ENCODE measurements at places on chromosomes 2 and 18.

DNA sequence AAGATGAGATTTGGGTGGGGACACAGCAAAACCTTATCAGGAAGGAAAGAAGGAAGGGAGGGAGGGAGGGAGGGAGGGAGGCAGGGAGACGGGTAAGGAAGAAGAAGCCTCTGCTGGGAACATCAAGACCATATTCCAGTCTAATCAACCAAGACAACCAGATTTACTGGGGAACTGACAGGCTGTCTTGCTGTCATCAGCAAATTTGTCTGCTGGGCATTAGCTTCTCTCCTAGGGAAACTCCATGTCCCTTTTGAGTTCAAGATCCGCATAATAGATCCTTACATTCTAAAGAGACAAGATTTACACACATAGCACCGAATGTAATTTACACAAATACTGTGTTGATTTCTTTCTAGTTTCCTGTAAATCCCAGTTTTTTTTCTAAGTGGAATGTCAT lies 1618.9 kb upstream of the ZEB2 start:
- no peak for DNase-seq

GRCh38 chr18:24009651-24010333 lies 4.8 kb upstream of the TTC39C start:
- DNase-seq, result no peak

DNA sequence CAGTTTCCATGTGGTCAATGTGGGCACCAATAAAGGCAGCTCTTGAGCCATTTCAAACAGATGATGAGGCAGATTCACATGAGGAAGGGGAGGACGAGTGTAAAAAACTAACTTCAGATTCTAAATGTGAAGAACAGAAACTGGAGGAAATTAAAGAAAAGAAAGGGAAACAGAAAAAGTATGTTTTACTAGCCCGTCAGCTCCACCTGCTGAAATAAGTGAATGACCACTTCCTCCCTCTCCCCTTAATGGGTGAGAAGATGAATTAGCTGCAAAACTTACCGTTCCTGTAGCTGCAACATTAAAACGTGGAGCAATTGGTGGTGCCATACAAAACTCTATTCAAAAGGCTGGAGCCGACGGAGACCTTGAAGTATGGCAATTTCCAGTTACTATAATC lies 203.5 kb downstream of the UXS1 start:
- DNase-seq, result no peak

DNA sequence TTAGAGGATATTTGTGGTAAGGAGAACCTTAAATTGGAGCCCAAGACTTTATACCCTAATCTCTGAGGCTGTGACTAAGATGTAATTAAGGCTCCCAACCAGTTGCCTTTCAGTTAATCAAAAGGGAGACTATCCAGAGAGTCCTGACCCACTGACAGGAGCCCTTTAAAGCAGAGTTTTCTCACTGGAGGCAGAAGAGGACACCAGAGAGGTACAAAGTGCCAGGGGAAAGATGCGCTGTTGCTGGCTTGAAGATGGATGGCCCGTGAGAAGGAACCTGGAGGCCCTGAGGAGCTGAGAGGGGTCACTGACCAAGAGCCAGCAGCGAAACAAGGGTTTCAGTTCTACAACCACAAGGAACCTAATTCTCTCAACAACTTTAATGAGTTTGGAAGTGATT lies 137.3 kb downstream of the TMEM131 start:
- DNase-seq, result no peak

- DNase-seq, result peak; percentile 77
These were observed 194.0 kb downstream of the VWC2L start for GRCh38 chr2:214604861-214605260.

GRCh38 chr2:44056947-44057346 lies 61.2 kb upstream of the LRPPRC start:
- DNase-seq, result no peak

- peak; percentile 71 for DNase-seq
These were observed at the start of gene YES1 for GRCh38 chr18:811892-812375. YES1 (minus strand) TSS chr18:812242; CDS start chr18:756827, 55,415 bp downstream.

- DNase-seq, result peak; percentile 99
These were observed 414.3 kb upstream of the HS6ST1 start for GRCh38 chr2:128732976-128733431.

DNA sequence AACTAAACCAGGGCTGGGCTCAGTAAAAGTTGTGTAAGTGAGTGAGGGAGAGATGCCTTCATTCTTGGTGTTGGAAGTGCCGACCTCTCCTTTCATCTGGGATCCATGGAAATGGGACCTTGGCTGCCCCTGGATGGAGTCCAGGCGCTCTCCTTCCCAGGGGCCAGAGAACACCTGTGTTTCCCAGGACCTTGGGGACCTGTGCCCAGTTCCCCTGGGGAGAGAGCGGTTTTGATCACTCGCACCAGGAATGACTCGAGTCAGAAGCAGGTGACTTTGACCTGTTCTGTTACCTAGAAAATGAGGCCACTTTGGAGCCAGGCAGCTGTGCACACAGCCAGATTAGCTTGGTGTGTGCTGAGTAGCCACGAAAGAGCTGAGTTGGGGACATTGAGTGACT lies 97.3 kb downstream of the SH3BP4 start:
- DNase-seq, result no peak
